Upper lobe of left lung (tissue), 6 donors: ENCODE measurements at places on chromosomes 2 and 18.

DNA sequence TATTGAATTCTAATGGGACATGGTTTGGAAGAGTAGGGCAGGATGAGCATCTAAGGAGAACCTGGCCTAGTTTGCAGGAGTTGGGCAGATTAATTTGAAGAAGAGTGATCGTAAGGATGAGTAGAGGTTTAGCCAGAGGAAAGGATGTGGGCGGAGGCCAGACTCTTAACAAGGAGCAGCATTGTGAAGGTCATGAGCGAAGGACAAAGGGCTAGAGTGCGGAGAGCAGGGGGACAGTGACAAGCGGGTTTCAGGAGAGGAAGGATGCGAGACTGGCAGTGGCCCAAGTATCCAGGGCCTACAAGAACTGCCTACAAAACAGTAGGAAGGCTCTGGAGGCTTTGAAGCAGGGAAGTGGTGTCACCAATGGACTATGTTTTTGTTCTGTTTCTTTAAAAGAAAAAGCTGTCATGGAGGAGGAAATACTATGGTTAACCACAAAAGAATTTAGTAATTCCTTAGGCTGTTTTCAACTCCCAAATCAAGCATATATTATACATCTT is 20.1 kb downstream of the SLC66A3 start:
- no peak overlapping the region for H3K27ac ChIP-seq
- H3K4me1 ChIP-seq = peaks cover 9% of the 10 kb centered on the region
- no peaks in the 10 kb centered on the region for H3K27me3 ChIP-seq
- DNase-seq = no peak
- H3K4me3 ChIP-seq = no peak overlapping the region
- no peaks in the 10 kb centered on the region for H3K36me3 ChIP-seq

DNA sequence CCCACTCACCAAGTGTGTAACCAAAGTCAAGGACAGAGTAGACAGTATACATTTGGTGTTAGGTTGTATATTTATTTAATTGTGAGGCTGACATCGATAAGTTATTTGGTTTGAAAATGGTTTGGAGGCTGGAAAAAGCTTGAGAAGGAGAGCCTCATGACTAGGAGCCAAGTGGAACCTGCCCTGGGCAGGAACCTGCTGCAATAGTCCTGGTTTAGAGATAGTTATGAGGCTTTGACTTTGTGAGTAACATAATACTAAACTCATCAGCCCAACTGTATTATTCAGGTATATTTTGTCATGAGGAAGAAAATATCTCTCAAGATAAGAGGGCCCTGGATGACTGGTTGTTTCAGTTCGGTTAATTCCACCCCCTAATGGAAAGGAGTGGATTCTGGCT is 234.3 kb upstream of the CYRIA start:
- H3K27ac ChIP-seq = no peak overlapping the region
- no peak overlapping the region for H3K4me3 ChIP-seq
- no peaks in the 10 kb centered on the region for H3K27me3 ChIP-seq
- H3K36me3 ChIP-seq = no peaks in the 10 kb centered on the region
- no peaks in the 10 kb centered on the region for H3K4me1 ChIP-seq

GRCh38 chr2:53913721-53914120 is 54.0 kb upstream of the GPR75 start:
- no peaks in the 10 kb centered on the region for H3K27me3 ChIP-seq
- no peak overlapping the region for H3K4me3 ChIP-seq
- no peak overlapping the region for H3K27ac ChIP-seq
- peaks cover 7% of the 10 kb centered on the region for H3K36me3 ChIP-seq
- DNase-seq = no peak

DNA sequence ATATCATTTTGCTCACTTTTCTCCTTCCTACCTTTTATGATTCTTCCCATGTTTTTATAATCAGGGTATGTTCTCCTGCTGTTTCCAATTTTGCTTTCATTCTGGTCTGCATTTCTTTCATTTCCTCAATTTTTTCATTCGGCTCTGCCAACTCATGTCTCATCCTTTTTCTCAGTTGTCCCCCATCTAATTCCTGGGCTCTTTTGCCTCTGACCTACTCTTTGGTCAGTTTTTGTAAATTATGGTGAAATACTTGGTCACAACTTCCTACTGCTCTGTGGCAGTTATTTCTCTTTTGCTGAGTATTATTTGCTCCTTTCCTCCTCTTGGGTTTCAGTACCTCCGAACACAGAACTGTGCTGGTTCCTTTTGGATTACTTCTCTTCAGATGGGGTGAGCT is 27.5 kb downstream of the MYO7B start:
- no peak overlapping the region for H3K27ac ChIP-seq
- H3K4me3 ChIP-seq = no peak overlapping the region
- DNase-seq = no peak

- H3K4me3 ChIP-seq = no peak overlapping the region
- H3K4me1 ChIP-seq = peaks cover 47% of the 10 kb centered on the region
- peaks cover 4% of the 10 kb centered on the region for H3K36me3 ChIP-seq
- H3K27ac ChIP-seq = no peak overlapping the region
- no peak for DNase-seq
- H3K27me3 ChIP-seq = no peaks in the 10 kb centered on the region
Observed at GRCh38 chr18:3458378-3458777, 8.4 kb downstream of the TGIF1 start.

- H3K4me3 ChIP-seq = no peak overlapping the region
- DNase-seq = no peak
- no peaks in the 10 kb centered on the region for H3K27me3 ChIP-seq
Observed at GRCh38 chr2:220510668-220511067, 883.2 kb downstream of the SLC4A3 start.

DNA sequence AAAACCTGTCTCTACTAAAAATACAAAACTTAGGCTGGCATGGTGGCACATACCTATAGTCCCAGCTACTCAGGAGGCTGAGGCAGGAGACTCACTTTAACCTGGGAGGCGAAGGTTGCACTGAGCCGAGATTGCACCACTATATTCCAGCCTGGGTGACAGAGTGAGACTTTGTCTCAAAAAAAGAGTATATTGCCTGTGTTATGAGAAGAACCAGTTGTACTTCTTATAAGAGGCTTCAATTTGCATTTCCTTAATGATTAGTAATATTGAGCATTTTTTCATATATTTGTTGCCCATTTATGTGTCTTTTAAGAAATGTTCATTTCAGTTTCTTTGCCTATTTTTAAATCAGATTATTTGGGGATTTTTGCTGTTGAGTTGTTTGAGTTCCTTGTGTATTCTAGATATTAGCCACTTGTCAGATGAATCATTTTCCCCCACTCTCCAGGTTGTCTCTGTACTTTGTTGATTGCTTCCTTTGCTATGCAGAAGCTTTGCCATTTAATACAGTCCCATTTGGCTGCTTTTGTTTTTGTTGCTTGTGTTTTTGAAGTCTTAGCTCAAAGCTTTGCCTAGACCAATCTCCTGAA is 75.8 kb upstream of the LRPPRC start:
- H3K4me1 ChIP-seq = no peaks in the 10 kb centered on the region
- H3K27ac ChIP-seq = no peak overlapping the region
- H3K27me3 ChIP-seq = no peaks in the 10 kb centered on the region
- H3K36me3 ChIP-seq = no peaks in the 10 kb centered on the region
- no peak overlapping the region for H3K4me3 ChIP-seq

DNA sequence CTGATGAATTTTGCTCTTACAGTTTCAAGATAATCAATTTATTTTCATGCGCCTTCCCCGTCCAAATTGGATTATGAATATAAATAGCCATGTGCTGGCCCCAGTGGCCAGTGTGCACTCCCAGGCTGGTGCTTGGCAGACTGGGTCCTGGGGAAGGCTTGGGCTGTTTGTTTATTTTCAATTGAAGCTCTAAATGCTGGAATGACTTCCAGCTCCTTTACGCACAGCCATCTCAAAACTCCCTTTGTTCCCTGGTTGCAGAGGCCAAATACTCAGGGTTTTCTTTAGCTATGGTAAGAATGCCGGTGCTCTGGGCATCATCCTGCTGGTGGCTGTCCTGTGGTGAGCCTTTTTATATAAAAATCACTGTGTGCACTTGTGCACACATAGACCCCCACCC is 131.5 kb downstream of the PRKCE start:
- H3K27ac ChIP-seq = no peak overlapping the region
- peaks cover 7% of the 10 kb centered on the region for H3K4me1 ChIP-seq
- DNase-seq = no peak
- no peaks in the 10 kb centered on the region for H3K27me3 ChIP-seq
- H3K4me3 ChIP-seq = no peak overlapping the region

GRCh38 chr2:176093145-176093897 is 800 bp downstream of the HOXD13 start:
- no peak for DNase-seq
- no peaks in the 10 kb centered on the region for H3K27me3 ChIP-seq
- H3K4me1 ChIP-seq = peaks cover 33% of the 10 kb centered on the region
- no peaks in the 10 kb centered on the region for H3K36me3 ChIP-seq
- peak overlapping the region; percentile 30 for H3K4me3 ChIP-seq

DNA sequence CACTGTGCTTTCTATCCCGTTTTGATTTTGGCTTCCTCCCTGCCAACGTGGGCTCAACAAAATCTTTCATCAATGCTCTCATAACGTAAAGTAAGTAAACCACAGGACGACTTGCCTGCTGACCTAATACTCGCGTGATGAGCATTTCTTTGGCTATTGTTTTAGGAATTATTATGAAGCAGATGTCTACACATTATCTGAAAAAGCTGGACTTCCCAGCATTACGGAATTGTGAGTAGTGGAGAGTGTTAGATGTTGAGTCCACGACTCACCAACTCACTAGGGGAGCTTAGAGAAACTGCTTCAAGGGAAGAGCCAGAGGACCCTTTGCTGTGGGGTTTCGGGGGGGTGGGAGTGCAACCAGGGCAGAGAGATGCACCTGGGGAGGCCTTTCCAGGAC is 21.9 kb downstream of the HJURP start:
- no peak overlapping the region for H3K4me3 ChIP-seq
- H3K27ac ChIP-seq = no peak overlapping the region
- no peak for DNase-seq
- H3K27me3 ChIP-seq = no peaks in the 10 kb centered on the region
- H3K4me1 ChIP-seq = no peaks in the 10 kb centered on the region

DNA sequence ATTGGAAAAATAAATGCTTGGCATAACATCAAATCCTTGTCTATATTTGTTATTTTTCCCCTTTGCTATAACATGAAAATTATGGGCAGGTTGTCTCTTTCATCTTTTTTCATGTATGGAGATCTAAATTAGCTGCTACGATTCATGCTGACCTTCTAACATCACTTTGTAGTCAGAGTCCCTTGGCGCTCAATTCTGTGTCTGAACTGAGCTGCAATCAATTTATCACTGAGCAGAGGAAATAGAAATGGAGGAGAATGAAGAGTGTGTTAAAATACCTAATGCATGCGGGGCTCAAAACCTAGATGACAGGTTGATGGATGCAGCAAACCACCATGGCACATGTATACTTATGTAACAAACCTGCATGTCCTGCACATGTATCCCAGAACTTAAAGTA is 168.9 kb downstream of the CDH7 start:
- no peak for DNase-seq
- no peak overlapping the region for H3K27ac ChIP-seq
- no peak overlapping the region for H3K4me3 ChIP-seq
- no peaks in the 10 kb centered on the region for H3K27me3 ChIP-seq
- no peaks in the 10 kb centered on the region for H3K4me1 ChIP-seq

- H3K36me3 ChIP-seq = no peaks in the 10 kb centered on the region
- peak overlapping the region; percentile 26 for H3K27ac ChIP-seq
- no peaks in the 10 kb centered on the region for H3K27me3 ChIP-seq
- no peak for DNase-seq
- no peak overlapping the region for H3K4me3 ChIP-seq
- H3K4me1 ChIP-seq = peaks cover 44% of the 10 kb centered on the region
Observed at GRCh38 chr2:36486521-36487044, 111.4 kb downstream of the FEZ2 start.

GRCh38 chr2:64781711-64782390 is 128.1 kb upstream of the SERTAD2 start:
- no peak for DNase-seq
- H3K4me3 ChIP-seq = no peak overlapping the region
- peaks cover 7% of the 10 kb centered on the region for H3K4me1 ChIP-seq
- H3K27ac ChIP-seq = no peak overlapping the region
- H3K27me3 ChIP-seq = no peaks in the 10 kb centered on the region
- no peaks in the 10 kb centered on the region for H3K36me3 ChIP-seq

- H3K36me3 ChIP-seq = no peaks in the 10 kb centered on the region
- DNase-seq = peak; percentile 41
- peaks cover 78% of the 10 kb centered on the region for H3K4me1 ChIP-seq
- H3K27ac ChIP-seq = peak overlapping the region; percentile 86
Observed at GRCh38 chr2:47072728-47073191, 82.3 kb downstream of the STPG4 start.

GRCh38 chr2:16140771-16141640 is 200.7 kb downstream of the MYCN start:
- H3K4me1 ChIP-seq = no peaks in the 10 kb centered on the region
- DNase-seq = no peak
- H3K4me3 ChIP-seq = no peak overlapping the region
- no peaks in the 10 kb centered on the region for H3K36me3 ChIP-seq
- no peaks in the 10 kb centered on the region for H3K27me3 ChIP-seq
- no peak overlapping the region for H3K27ac ChIP-seq
